ENCODE measurements at places on chromosomes 7 and 10.

- ATAC-seq, result peak; percentile 76
These were observed 174.9 kb upstream of the NRP1 start for GRCh38 chr10:33509231-33509831.

GRCh38 chr7:36045830-36046341 is 107.2 kb upstream of the EEPD1 start:
- ATAC-seq, result no peak

DNA sequence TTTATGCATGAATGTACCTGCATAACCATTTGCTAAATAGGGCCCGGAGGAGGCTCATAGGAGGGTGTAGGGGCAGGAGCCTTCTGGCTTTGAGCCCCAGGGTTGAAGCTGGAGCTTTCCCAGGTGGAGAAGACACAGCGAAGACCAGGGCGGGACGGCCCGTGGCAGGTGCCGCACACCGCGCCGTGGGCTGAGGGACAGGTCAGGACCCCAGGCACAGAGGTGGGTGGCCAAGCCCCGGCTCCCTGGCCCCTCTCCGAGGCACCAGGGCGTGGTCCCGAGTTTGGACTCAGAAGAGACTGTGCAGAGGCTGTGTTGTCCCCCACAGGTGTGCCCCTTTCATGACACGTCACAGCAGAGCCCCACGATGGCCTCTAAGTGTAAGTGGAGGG is 56.5 kb downstream of the PWWP2B start:
- ATAC-seq, result no peak

- no peak for ATAC-seq
These were observed 100.8 kb downstream of the ARHGAP21 start for GRCh38 chr10:24622781-24623301.

DNA sequence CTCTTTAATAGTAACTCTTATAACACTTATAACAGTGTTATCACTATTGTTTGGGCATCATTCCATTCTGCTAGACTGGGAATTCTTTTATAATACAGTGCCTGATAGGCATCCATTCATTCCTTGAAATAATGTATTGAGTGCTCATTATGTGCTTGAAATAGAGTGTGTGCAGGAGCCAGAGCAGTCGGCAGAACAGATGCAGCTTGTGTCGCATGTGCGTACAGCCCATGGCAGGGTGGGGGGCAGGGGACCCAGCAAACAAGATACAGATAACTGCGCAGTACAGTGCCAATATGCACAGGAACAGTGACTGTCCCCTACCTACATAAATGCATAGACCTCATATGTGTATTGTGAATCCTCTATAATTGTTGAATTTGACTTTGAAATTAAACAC is 99.3 kb downstream of the KAT6B start:
- no peak for ATAC-seq
